ENCODE measurements at places on chromosomes 13 and 19. TPM values are rescaled to one million over a fixed set of nuclear protein-coding genes. Genes with fewer than 3 reads are reported as not detected.

TGFBR3L gene
- total RNA-seq, result 4.5 TPM

MYO16 gene
- 1.00 TPM for total RNA-seq

LGALS14 gene
- not detected for total RNA-seq

LHB gene
- not detected for total RNA-seq

MAB21L1 gene
- not detected for total RNA-seq

EMP3 gene
- 73.1 TPM for total RNA-seq

FCER2 gene
- total RNA-seq, result not detected

ICAM5 gene
- not detected for total RNA-seq

C1QTNF9 gene
- 1.5 TPM for total RNA-seq

MISP gene
- total RNA-seq, result not detected

SIGLEC8 gene
- total RNA-seq, result not detected

OR7C1 gene
- total RNA-seq, result 0.06 TPM

FBN3 gene
- total RNA-seq, result not detected

CEACAM21 gene
- 1.2 TPM for total RNA-seq

LILRB5 gene
- total RNA-seq, result 10.3 TPM

APOC4 gene
- not detected for total RNA-seq

NECTIN2 gene
- total RNA-seq, result 50.7 TPM

ZNF776 gene
- total RNA-seq, result 12.8 TPM

ZNF582 gene
- 6.0 TPM for total RNA-seq

ZNF837 gene
- 0.32 TPM for total RNA-seq

KLF1 gene
- not detected for total RNA-seq

MEIOSIN gene
- not detected for total RNA-seq

MEGF8 gene
- total RNA-seq, result 34.5 TPM

FLT1 gene
- 46.5 TPM for total RNA-seq

BCKDHA gene
- total RNA-seq, result 60.0 TPM

ZNF69 gene
- 4.5 TPM for total RNA-seq

ZNF814 gene
- total RNA-seq, result 12.2 TPM

SHKBP1 gene
- total RNA-seq, result 17.2 TPM

SLC25A41 gene
- total RNA-seq, result 0.46 TPM

SUGT1 gene
- total RNA-seq, result 44.3 TPM

C1QTNF9B gene
- total RNA-seq, result 0.99 TPM

RGS9BP gene
- total RNA-seq, result 9.7 TPM

SIGLEC7 gene
- total RNA-seq, result 2.9 TPM

ZNF575 gene
- total RNA-seq, result 1.6 TPM

C19orf85 gene
- not detected for total RNA-seq

NEK5 gene
- total RNA-seq, result 0.53 TPM

ZGLP1 gene
- total RNA-seq, result 0.34 TPM

EML2 gene
- 43.6 TPM for total RNA-seq

IGFL3 gene
- not detected for total RNA-seq

MYH14 gene
- total RNA-seq, result 124 TPM

ZNF546 gene
- total RNA-seq, result 11.9 TPM

SRRM5 gene
- total RNA-seq, result not detected

CASP14 gene
- total RNA-seq, result not detected

SH2D3A gene
- 0.36 TPM for total RNA-seq

FBXO27 gene
- total RNA-seq, result 27.1 TPM

ZNF793 gene
- total RNA-seq, result 5.9 TPM

NCCRP1 gene
- not detected for total RNA-seq

All from heart right ventricle (tissue), 16 donors.